ENCODE measurements at places on chromosomes 3 and 15.

- no peak for DNase-seq
Observed at GRCh38 chr3:186519021-186519658, 25.0 kb downstream of the CRYGS start.

DNA sequence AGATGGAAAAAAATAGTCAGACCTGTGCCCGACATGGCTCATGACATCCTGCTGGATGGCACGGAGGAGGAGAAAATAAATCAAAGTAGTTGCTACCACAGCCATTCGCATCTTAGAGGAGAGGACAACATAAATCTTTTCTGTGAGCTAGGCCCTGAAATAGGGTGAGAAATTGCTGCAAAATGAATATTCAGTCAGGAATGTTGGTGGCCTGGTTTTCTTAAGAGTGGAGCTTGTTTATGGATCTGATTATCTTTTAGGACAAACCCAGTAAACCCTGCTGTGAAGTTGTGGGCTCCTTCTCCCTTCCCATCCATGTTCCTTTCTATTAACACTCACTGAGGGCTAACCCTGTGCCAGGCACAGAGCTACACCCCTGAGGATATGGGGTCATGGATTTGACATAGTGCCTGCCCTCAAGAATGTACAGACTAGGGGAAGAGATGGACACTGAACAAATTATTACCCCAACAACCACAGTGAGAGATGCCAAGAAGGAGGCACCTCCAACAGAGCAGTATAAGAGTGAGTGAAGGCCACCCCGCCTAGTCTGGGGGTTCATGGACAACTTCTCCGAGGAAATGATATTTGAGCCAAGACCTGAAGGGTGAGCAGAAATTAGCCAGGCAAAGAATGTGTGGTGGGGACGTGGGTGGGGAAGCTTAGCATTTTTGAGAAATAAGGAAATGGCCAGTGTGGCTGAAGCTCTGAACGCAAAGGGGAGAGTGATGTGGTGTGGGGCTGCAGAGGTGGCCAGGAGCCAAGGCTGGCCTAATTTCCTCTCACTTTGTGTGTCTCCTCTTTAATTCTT lies 68.9 kb upstream of the ARL8B start:
- DNase-seq: no peak

DNA sequence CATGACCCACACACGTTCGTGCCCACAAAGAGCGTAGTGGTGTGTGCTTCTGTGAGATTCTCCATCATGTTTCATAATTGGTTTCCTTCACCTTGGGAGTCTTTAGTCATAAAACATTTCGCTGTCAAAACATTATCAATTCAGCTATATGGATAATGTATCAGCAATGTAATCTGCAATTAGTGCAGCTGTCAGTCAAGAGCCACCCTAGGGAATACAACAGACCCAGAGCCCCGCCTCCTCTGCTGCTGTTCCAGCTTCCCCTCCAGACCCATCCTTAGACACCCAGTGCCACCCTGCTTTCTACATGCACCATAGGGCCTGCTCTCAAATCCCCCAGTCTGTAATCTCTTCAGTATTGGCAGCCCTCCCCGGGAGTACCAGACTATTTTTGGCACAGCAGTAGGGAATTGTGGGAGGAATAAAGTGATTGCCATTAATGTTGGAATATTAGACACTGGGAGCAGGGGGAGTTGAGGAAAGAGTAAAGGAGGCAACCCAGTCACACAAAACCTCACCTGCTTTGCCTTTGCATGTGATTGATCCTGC lies 31.5 kb upstream of the C3orf80 start:
- DNase-seq: no peak

DNA sequence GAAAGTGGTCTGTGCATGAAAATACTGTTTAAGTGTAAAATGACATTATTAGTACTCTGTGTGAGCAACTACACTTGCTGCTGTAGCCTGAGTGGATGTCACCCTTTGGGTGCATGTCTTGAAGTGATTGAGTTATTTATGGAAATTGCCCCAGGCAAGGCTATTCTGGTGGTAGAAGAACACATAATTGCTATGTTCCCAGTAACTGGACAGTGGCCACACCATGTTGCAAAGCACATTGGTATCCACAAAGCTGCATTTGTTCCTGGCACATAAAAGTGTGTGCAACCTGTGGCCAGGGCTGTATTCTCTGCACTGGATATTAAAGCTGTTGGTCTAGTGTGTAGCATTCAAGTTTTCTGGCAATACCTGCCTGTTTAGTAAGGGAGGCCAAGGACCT lies 23.8 kb downstream of the MTMR14 start:
- no peak for DNase-seq

DNA sequence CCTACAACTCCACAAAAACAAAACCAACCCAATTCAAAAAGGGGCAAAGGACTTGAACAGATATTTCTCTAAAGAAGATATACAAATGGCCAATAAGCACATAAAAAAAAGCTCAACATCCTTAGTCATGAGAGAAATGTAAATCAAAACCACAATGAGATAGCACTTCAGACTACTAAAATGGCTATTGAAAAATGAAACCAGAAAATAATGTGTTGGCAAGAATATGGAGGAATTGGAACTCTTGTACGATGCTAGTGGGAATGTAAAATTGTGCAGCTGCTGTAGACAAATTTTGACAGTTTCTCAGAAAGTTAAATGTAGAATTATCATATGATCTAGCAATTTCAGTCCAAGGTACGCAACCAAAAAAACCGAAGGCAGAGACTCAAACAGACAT lies 29.0 kb downstream of the KY start:
- DNase-seq: no peak

- no peak for DNase-seq
Observed at GRCh38 chr3:127073941-127074820, 91.3 kb downstream of the PLXNA1 start.

DNA sequence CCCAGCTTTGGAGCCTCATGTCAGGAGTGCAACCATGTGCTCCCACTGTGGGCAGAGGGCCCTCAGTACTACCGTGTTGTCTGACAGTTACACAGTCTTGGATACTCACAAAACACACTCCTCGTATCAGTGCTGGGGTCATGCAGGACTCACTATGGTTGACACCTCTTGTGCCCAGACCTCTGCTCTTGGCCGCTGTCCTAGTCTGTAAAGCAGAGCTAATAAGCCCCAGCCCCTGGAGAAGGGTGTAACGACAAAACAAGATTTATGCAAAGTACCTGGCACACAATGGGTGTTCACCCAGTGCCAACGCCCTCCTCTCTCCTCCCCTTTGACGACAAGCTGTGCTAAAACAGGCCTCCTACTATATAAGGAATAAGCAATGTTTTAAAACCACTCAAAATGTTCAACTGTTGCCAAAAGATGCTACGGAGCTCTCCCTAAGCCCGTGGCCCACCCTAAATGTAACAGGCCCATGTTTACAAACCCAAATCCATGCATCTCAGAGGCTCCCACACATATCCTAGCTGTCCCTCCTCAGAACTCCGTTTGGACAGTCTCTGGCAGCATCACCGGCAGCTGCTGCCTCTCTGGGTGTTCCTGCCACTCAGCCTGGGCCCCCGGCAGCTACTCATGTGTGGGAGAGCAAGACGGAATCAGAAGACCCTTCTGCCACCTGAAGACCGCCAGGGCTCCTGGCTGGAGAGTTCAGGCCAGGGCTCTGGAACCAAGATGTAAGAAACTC lies 65.8 kb downstream of the MRPL46 start:
- DNase-seq: no peak

- no peak for DNase-seq
Observed at GRCh38 chr15:59814409-59814808, 125.3 kb upstream of the BNIP2 start.

DNA sequence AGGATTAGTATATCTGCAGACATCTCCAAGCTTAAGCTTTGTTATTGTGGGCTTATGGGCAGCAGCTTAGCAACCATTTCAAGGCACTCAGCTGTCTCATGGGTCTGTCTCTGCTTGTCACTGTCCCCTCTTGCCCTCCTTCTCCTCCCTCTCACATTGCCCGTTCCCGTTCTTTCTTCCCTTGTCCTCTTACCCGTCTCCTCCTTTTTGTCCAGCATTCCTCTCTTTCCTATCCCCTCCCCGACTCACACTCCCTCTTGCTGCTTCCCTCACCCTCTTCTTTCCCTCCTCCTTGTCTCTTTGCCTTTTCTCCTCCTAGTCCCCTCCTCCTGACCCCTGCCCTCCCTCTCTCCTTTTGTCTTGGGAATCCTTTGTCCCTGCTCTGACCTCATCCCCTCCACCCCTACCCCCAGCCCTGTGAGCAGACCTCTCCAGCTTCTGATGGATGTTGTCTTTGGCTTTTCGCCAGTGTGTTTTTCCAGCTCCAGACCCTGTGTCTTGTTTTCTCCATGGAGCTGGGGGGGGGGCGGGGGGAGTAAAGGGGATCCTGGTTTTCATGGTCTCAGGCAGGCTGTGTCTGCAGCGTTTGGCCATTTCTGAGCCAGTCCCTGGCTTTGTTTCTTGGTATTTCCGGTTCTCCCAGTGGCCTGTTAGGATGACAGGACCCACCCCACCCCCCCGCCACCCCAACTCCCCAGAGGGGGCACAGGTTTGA lies 47.9 kb upstream of the TRAK1 start:
- DNase-seq: no peak

- no peak for DNase-seq
Observed at GRCh38 chr15:79329171-79329611, 18.3 kb downstream of the TMED3 start.

DNA sequence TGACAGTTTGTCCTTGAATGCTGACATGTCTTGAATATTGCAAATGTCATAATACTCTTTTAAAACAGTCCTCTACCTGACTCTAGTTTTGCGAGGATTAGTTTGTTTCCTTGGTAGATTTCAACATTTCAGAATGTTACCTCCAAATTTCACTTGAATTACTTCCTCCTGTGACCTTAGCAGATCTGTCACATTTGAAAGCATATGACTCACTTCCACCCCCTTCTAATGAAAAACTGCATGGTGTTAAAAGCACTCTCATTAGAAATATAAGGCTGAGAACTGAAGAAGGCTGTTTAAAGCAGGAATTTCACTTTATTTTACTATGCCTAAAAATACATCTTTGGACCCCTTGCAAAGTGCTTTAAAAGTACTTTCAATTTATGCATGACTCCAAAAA lies 598.7 kb upstream of the TGFBR2 start:
- no peak for DNase-seq

- DNase-seq: no peak
Observed at GRCh38 chr3:161560008-161560637, 63.5 kb downstream of the OTOL1 start.

- no peak for DNase-seq
Observed at GRCh38 chr3:299590-300301, 103.2 kb downstream of the CHL1 start.

- DNase-seq: no peak
Observed at GRCh38 chr3:138412821-138413551, 21.4 kb upstream of the ESYT3 start.

- no peak for DNase-seq
Observed at GRCh38 chr15:63497642-63498467, 6.5 kb upstream of the USP3 start.

DNA sequence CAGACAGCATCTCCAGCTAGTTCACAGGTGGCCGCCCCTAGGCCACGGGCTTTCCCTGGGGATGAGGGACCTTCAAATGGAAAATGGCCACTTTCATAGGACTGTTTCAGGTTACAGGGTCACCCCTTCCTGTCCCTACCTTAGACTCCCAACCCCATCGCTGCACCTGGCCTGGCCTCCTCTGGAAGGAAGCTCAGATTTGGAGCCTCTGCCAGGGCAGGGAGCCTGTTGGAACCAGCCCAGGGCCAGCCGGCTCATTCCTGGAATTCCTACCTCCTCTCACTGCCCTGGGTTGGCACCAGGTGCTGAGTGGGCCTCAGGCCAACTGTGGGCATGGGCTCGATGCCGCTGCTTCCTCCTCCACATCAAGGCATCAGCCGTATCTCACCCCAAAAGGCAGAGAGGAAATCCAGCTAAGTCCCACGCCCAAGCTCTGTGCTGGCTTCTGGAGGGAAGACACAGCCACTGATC lies 42.2 kb downstream of the KLHL25 start:
- no peak for DNase-seq

- DNase-seq: no peak
Observed at GRCh38 chr15:57286446-57287122, 89.7 kb upstream of the CGNL1 start.

GRCh38 chr15:22808240-22808639 lies 21.8 kb downstream of the NIPA1 start:
- DNase-seq: no peak

DNA sequence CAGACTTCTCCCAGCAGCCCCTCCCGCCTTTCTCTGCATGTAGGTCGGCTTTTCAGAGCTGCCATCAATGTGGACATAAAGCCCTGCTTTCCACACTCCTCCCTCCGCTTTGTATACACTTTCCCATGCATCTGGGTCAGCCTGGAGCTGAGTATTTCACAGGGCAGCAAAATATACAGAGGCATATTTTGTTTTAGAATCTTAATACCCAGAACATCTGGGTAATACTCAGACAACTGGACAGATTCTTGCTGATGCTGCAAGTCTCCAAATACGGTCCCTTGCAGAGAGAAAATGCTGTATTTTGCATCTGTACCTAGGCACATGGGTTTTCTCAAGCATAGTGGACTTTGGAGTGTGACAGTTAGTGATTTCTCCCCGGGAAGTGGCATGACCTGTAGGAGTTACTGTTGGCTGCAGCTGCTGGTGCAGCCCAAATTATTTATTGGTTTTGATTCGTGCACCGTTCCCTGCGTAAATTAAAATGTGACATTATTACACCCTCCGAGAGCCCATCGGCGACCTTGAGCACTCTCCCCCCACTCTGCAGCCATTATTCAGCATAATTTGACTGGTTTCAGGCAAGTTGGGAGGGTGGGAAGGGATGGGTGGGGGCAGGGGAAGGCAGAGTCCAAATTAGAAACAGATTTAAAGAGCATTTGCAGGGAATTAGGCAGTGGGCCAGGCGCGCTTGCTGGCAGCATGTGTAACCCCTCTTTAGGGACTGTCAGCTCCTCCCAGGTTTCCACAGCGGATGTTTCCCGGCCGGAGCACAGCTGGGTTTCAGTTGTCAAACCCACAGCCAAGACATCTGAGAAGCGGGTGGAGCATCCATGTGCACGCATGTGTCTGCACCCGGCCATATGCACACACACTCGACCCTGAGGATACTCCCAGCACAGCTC lies 100.8 kb downstream of the CPN2 start:
- DNase-seq: peak; percentile 81

GRCh38 chr3:98262046-98262445 lies 2.0 kb upstream of the OR5H6 start:
- no peak for DNase-seq

DNA sequence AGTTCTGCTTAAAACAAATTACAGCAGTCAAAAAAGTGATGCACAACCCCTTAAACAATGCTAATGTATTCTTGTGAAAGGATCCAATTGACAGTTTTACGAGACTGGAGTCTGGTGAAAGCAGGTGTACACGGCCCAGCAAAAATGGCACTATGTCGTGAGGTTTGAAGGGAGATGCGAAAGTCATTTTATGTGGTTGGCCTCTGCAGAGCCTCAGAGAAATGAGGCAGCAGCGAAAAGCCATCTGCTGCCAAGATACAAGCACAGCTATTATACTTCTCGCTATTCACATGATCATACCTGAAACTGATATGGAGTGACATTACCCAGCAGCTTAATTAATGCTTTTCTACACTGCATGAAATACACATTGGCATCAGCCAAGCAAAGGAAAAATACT lies 36.4 kb downstream of the MECOM start:
- peak; percentile 94 for DNase-seq
